ENCODE measurements at places on chromosomes 3 and 15. TPM values are rescaled to one million over a fixed set of nuclear protein-coding genes. Genes with fewer than 3 reads are reported as not detected.

- no peak for DNase-seq
Observed at GRCh38 chr3:165169368-165169767, 26.8 kb downstream of the SLITRK3 start.

DNA sequence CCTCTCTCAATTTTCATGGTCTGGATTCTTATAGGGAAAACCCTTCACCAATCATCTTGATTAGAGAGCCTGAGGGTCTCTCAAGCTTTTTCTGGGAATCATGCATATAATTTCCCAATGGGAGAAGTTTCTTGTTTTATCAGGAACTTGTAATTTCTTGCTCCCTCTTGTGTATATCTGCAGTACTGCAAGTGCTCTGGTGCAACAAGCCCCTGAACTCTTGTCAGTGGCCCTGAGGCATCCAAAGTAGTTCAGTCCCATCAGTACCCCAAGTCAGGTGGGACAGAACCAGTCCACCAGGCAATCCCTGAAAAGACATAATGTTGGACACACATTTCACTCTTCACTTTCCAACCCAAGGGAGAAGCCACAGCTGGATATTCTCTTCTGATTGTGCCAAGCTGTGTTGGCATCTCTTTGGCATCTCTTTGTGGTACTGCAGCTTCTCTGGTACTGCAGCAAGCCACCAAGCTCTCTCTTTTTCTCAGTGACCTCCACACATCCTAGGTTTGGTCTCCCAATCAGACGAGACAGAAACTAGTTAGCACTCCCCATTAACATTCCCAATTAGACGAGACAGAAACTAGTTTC, 214.5 kb downstream of the ZIC4 start:
- peak; percentile 68 for DNase-seq

The RHOV gene
- total RNA-seq = not detected

The CDHR4 gene
- not detected for total RNA-seq

DNA sequence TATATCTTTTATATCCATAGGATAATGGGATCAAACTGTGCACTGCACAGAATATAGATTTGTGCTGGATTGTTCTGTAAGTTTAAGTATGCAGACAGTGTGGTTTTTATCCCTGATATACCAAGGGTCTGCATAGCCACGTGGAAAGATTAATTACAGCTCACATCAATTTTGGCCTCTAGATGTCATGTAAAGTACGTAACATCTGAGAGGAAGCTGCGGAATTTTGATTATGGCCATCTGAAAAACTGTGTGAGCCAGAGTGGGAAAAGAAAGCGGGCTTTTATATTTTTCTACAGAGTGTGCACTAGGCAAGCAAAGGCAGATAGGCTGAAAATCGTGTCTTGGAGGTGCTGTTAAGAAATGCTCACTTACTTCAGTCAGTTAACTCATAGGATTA, 562.7 kb downstream of the GBE1 start:
- no peak for DNase-seq

DNA sequence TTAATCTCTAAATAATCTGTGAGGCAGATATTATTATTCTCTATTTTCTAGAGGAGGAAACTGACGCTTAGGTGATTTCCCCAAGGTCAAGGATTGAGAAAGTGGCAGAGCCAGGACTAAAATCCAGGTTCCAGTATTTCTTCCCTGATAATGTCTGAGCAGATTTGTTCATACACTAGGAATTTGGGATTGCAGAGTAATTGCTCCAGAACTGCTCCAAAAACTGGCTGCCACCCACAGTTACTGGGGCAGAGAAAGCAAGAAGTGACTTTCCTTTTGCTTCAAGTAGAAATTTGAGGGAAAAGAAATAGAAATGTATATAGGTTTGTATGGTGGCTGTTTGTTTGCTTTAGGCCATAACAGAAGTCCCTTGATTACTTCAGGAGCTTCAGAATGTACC, 60.6 kb downstream of the SLC12A8 start:
- DNase-seq = peak; percentile 70

The ATP13A4 gene
- not detected for total RNA-seq

The TTC21A gene
- total RNA-seq = 0.25 TPM

DNA sequence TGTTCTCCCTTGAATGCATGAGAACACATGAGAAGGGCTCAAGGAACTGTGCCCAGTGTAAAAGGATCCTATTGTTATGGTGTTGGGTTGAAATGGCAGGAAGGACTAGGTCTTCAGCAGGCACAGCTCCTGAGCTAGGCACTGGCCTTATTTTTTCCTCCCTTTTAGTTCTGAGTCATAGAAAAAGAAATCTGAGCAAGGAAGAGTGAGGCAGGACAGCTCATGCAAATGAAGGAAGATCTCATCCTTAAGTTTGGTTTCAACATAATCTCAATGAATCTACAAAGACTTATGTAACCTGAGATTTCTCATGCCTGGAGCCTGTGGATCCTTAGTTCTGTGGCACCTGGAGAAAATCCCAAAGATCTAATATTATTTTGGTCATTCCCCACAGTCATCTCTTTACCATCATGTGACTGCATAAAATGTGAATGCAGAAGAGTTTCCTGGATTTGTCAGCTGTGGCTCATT, 188.6 kb upstream of the TBL1XR1 start:
- DNase-seq = peak; percentile 85

DNA sequence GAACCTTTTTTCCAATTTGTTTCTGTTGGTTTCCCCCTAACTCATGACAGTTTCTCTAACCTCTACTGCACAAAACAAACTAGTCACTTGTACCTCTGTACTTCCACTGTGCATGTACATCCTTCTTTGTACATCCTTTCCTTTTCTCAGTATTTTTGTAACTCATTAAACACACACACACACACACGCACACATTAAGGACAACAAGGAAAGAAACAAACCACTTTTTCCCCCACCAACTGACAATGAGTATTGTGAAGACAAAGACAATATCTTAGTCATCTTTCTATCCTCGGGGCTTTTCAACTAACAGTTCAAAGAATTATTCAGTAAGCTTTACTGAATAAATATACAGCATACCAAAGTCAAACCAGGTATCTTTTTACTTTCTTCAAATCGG, 170.5 kb downstream of the VPS13C start:
- no peak for DNase-seq

- no peak for DNase-seq
Observed at GRCh38 chr3:161366094-161366493, 5.2 kb downstream of the SPTSSB start.

GRCh38 chr3:144085964-144086363, 114.3 kb downstream of the DIPK2A start:
- peak; percentile 35 for DNase-seq

GRCh38 chr15:94582368-94582767, 351.0 kb downstream of the MCTP2 start:
- peak; percentile 3 for DNase-seq

- peak; percentile 72 for DNase-seq
Observed at GRCh38 chr3:123272547-123272946, 70.8 kb downstream of the SEC22A start.

DNA sequence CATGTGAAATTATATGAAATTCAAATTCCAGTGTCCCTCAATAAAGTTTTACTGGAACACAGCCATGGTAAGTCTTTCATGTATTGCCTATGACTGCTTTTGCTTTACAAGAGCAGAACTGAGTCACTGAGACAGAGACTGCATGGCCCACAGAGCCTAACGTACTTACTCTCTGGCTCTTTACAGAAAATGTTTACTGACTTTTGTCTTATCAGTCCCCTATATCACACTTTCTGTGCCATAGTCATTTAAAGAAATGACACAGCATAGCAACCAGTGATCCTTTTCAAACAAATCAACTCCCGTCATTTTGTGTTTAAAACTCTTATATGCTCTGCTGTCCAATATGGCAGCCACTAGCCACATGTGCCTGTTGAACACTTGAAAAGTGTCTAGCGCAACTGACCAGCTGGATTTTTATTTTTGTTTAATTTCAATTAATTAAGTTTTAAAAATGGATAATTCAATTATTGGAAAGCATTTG, 129.7 kb upstream of the CDIN1 start:
- peak; percentile 49 for DNase-seq

- peak; percentile 81 for DNase-seq
Observed at GRCh38 chr3:113211330-113212149, at the start of gene BOC. TSS of gene BOC (plus strand) at chr3:113211557. CDS start at chr3:113249803, 38,246 bp downstream.

The CPNE9 gene
- total RNA-seq = not detected

DNA sequence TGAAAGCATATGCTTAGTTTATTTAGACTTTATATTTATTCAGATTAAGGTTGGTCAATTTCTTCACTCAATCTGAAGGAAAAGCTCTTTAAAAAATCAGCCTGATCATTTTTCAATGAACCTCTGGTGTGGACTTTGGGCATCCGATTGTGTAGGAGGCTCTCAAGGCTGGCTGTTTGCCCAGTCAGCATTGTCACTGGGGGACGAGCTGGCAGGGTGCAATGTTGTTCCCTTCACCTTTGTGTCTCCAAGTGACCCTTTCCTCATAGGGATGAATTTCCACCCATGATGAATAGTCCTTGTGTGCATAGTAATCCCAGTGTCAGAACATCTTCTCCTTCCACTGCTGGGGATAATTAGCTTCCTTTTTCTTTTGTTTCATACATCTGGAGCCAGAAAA, 102.5 kb downstream of the CHRNA7 start:
- no peak for DNase-seq

GRCh38 chr15:26358708-26359107, 414.2 kb downstream of the GABRB3 start:
- DNase-seq = no peak

DNA sequence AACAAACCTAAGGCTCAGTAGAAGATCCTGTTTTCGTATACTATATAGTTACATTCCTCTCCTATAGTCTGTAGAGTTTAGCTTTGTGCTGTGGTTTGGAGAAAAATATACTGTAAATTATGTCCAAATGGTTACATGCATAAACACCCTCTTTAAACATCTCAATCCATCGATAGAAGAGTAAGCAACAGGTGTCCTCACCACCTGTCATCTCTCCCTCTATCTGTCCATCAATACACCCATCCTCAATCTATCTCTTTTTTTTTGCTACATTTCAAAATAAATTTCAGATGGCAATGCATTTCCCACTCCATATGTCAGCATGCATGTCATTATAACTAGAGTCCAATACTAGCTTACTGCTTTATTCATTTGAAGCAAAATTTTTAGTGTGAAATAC, 21.0 kb upstream of the GABRG3 start:
- no peak for DNase-seq

- DNase-seq = no peak
Observed at GRCh38 chr3:79555655-79556054, 212.1 kb downstream of the ROBO1 start.

GRCh38 chr15:55915221-55915620, 78.2 kb downstream of the NEDD4 start:
- peak; percentile 8 for DNase-seq

DNA sequence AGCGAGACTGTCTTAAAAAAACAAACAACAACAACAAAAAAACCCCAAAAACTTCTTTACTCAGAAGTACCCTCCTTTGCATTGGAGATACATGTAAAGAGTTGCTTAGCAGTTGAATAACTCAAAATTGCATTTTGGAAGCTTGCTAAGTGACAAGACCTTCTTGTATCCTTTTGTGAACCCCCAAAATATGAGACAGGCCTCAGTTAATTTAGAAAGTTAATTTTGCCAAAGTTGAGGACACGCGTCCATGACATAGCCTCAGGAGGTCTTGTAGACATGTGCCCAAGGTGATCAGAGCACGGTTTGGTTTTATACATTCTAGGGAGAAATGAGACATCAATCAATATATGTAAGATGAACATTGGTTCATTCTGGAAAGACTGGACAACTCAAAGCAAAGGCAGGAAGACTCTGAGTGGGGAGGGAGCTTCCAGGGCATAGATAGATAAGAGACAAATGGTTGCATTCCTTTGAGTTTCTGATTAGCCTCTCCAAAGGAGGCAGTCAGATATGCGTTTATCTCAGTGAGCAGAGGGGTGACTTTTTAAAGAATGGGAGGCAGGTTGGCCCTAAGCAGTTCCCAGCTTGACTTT, 1.7 kb upstream of the ARF4 start:
- DNase-seq = no peak

DNA sequence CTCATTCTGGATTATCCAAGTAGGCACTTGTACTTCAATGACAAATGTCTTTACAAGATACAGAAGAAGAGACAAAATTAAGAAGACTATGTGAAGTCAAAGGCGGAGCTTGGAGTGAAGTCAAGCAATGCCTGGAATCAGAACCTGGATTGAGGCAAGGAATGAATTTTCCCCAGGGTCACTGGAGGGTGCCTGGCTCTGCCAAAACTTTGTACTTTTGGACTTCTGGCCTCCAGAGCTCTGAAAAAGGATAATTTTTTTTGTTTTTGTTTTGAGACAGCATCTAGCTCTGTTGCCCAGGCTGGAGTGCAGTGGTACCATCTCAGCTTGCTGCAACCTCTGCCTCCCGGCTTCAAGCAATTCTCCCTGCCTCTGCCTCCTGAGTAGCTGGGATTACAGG, 119.3 kb upstream of the AGBL1 start:
- DNase-seq = no peak

GRCh38 chr3:58254144-58254543, 16.6 kb downstream of the ABHD6 start:
- no peak for DNase-seq

The MYH15 gene
- not detected for total RNA-seq

The FEZF2 gene
- total RNA-seq = not detected

The P2RY12 gene
- not detected for total RNA-seq

GRCh38 chr15:73353734-73354133, 15.0 kb downstream of the HCN4 start:
- DNase-seq = no peak

The RTP3 gene
- not detected for total RNA-seq

- DNase-seq = no peak
Observed at GRCh38 chr3:89571707-89572106, 464.3 kb downstream of the EPHA3 start.

DNA sequence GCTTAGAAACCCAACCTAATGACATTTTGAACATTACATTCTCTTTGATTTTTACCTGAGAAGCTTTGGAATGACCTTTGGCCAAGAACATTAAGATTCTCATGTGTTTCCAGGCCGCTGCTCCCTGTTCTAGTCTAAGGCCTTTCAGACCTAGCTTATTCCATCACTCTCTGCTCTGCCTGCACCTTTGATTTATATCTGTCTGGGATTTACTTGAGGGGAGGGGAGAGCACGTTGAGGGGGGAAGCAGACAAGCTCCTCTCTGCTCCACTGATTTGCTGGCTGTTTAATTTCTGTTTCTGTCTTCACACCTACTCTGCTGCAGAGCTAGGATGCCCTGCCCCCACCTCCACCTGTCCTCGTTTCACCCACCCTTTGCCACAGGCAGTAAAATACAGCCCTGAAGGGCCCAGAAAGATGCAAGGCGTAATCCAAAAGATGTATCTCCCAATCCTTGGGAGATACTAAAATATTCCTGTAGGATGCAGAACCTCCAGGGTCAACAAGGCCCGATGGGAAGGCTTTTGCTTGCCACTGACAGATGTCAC, 429.8 kb downstream of the EPHB1 start:
- no peak for DNase-seq

- peak; percentile 29 for DNase-seq
Observed at GRCh38 chr3:8982509-8982908, 19.2 kb upstream of the RAD18 start.

- no peak for DNase-seq
Observed at GRCh38 chr3:104673981-104674380, 692.7 kb upstream of the ALCAM start.

GRCh38 chr3:157220211-157220610, 60.3 kb upstream of the CCNL1 start:
- no peak for DNase-seq
